ENCODE measurements at places on chromosomes 4 and X. TPM values are rescaled to one million over a fixed set of nuclear protein-coding genes. Genes with fewer than 3 reads are reported as not detected.

Gene NLGN4X
- total RNA-seq: 3.8 TPM

Gene CLCN5
- 8.9 TPM for total RNA-seq

Gene CASK
- 38.8 TPM for total RNA-seq

Gene OPRPN
- total RNA-seq: not detected

Gene ELF4
- 28.7 TPM for total RNA-seq

- no peak overlapping the region for H3K4me3 ChIP-seq
- no peaks in the 10 kb centered on the region for H3K27me3 ChIP-seq
- H3K36me3 ChIP-seq: no peaks in the 10 kb centered on the region
- DNase-seq: no peak
- H3K4me1 ChIP-seq: no peaks in the 10 kb centered on the region
- H3K27ac ChIP-seq: no peak overlapping the region
These were observed 84.1 kb downstream of the NHS start for GRCh38 chrX:17459008-17459611.

DNA sequence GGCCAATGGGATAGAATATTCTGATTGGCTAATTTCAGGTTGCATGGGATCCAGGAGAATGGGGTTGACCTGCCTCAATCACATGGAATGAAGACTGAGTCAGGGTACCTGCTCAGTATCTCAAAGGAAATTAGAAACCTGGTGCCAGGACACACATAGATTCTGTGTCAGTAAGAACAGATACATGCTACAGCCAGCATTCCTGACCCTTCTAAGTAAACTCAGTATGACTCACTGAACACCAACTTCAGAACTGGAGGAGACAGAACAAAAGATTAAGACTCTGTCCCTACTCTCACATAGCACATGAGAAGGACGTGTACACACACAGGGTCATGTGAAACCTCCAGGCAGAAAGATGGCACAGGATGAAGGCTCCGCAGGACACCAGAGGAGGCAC, 54.5 kb downstream of the FAM184B start:
- H3K4me1 ChIP-seq: no peaks in the 10 kb centered on the region
- no peak overlapping the region for H3K27ac ChIP-seq
- no peaks in the 10 kb centered on the region for H3K27me3 ChIP-seq
- no peaks in the 10 kb centered on the region for H3K36me3 ChIP-seq

DNA sequence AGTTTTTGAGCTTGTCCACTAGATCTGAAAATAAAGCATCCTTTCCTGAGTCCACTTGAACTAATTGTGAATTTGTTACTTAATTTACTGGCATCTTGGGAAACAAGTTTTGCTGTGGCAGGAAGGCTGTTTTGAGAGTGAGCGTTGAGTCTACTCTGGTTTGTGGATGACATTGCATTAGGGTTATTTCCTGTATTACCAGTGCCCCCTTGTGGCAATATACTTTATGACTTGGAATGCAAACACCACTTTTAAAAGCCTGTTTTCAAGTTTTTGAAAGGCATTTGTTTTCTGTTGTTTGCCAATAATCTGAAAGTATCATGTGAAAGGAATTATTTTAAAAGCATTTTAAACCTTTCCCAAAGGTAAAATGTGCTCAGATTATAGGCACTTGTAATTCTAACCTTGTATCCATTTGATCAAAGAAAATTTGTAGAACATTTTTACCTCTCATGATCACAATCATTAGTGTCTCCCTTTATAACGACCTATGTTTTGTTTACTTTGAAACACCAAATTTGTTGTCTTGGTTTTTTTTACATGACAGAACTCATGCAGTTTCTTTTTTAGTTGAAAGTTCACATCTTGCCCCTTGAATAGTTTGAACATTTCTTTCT, 18.0 kb upstream of the CYP2U1 start:
- no peaks in the 10 kb centered on the region for H3K4me1 ChIP-seq
- no peaks in the 10 kb centered on the region for H3K36me3 ChIP-seq
- no peak overlapping the region for H3K4me3 ChIP-seq
- no peaks in the 10 kb centered on the region for H3K27me3 ChIP-seq

DNA sequence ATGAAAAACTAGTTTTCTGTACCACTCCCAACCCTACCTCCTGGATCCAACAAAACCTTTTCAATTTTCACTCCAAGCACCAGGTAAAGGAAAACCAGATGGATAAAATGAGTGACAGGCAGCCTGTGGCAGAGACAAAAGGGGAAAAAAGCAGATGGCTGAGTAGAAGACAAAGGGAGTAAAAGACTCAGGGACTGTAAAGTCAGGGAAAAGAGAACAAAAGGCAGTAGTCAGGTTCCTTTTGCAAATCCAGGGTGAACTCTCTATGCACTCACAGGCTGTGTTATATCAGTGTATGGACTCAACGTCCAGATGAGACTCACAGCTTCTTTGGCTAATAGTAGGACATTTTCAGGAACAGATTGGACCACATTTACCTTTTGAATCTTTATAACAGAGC, 54.2 kb downstream of the QRFPR start:
- DNase-seq: no peak
- H3K4me1 ChIP-seq: no peaks in the 10 kb centered on the region
- no peaks in the 10 kb centered on the region for H3K27me3 ChIP-seq
- H3K4me3 ChIP-seq: no peak overlapping the region
- H3K27ac ChIP-seq: no peak overlapping the region
- no peaks in the 10 kb centered on the region for H3K36me3 ChIP-seq

DNA sequence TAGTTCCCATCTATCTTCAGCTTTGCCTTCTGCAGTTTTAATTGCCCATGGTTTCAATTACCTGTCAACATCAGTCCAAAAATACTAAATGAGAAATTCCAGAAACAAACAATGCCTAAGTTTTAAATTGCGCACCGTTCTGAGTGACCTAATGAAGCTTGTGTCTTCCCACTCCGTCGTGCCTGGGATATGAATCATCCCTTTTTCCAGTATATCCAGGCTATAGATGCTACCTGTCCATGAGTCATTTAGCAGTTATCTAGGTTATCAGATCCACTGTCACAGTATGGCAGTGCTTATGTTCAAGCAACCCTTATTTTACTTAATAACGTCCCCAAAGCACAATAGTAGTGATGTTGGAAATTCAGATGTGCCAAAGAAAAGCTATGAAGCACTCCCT, 363.6 kb upstream of the FAM241A start:
- no peak overlapping the region for H3K4me3 ChIP-seq
- H3K36me3 ChIP-seq: no peaks in the 10 kb centered on the region
- DNase-seq: no peak
- no peaks in the 10 kb centered on the region for H3K4me1 ChIP-seq

- no peaks in the 10 kb centered on the region for H3K4me1 ChIP-seq
- no peak overlapping the region for H3K27ac ChIP-seq
- peaks cover 98% of the 10 kb centered on the region for H3K36me3 ChIP-seq
These were observed 57.0 kb downstream of the HPGDS start for GRCh38 chr4:94285666-94286065.

DNA sequence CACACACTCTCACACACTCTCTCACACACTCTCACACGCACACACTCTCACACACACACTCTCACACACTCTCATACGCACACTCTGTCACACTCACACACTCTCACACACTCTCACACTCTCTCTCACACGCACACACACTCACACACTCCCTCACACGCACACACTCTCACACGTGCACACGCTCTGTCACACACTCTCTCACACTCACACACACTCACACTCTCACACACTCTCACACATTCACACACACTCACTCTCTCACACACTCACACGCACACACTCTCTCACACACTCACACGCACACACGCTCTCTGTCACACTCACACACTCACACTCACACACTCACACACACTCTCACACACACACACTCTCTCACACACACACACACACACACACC, 43.0 kb upstream of the DCTD start:
- H3K4me3 ChIP-seq: no peak overlapping the region
- H3K27ac ChIP-seq: no peak overlapping the region
- no peaks in the 10 kb centered on the region for H3K4me1 ChIP-seq
- DNase-seq: no peak
- no peaks in the 10 kb centered on the region for H3K36me3 ChIP-seq

DNA sequence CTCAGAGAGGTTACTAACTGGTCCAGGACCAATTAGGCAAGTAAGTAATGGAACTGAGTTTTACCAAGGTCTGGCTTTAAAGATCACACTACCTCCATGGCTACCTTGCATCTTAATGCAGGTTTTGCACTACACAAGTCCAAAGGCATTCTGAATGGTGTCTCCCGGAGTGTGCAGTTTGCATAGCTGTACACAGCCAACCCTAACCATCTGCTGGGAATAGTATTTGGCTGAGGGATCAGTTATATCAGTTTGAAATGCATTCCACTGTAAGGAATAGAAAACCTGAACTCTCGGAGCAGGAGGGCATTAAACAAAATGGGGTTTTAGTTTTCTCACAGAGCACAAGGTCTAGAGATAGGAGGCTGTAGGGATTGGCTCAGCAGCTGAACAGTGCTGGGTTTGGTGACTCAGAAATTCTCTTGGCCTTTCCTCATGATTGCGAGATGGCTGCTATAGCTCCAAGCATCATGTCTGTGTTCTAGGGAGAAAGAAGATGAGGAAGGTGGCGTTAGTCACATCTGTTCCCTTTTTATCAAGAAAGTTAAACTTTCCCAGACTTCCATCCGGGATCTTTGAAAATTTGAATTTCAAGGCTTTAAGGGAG, 177.1 kb downstream of the NHS start:
- H3K27ac ChIP-seq: no peak overlapping the region
- no peaks in the 10 kb centered on the region for H3K36me3 ChIP-seq
- H3K4me3 ChIP-seq: no peak overlapping the region
- no peaks in the 10 kb centered on the region for H3K27me3 ChIP-seq
